ENCODE measurements at places on chromosomes 4 and X.

GRCh38 chr4:76502886-76503285, 67.9 kb downstream of the SHROOM3 start:
- DNase-seq, result no peak

DNA sequence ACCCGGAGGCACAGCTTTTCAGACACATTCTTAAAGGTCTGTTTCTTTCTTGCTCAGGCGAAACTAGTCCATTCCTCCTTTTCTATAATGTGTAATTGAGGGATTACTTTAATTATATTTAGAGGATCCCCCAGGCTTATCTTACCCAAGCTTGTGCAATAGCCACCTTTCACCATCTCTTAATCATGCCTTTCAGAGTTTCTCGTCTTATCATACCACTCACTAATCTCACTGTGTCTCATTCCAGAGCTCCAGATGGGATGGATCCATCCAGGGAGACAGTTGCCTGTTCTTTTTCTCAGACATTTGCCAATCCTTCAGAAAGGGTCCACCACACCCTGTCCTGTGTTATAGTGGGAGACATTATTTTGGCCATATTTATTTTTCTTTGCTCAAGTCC, 12.5 kb downstream of the SPARCL1 start:
- no peak for DNase-seq

GRCh38 chr4:82741188-82741587, 57.4 kb downstream of the SCD5 start:
- no peak for DNase-seq

GRCh38 chr4:127622921-127623796, 9.6 kb upstream of the INTU start:
- peak; percentile 82 for DNase-seq

DNA sequence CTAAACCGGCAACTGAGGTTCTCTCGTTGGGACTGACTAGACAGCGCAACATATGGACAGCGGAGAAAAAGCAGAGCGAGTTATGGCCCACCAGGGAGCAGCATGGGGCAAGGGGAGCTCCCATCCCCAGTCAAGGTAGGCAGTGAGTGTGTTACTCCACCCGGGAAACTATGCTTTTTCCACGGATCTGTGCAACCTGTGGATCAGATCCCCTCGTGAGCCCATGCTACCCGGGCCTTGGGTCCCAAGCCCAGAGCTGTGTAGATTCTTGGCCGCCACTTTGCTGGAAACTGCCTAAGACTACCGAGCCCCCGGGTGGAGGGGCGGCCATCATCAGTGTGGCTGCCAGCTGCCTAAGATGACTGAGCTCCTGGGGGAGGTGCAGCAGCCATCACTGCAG, 140.9 kb downstream of the PAPSS1 start:
- DNase-seq, result no peak
